ENCODE measurements at places on chromosomes 4 and X.
A peak's percentile ranks its signal among the peaks of the same experiment; 100 is the strongest.

DNA sequence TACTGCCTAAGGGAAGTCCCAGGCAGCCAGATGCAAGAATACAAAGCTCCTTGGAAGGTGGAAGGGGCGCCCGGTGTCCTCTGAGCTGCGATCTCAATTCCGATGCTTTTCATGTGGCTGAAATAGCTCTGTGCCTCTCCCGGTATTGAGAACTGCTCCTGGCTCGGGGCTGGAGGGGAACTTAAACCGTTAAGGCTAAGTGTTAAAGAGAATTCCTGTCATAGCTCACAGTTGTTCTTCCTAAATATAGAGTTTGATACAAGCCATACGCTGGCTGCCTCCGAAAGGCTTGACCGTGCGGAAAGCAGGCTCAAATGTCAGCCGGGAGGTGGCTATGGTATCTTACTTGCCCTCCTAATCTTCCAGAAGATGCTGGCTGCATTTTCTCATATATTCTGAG is at the start of gene SMPX:
Gene SMPX (minus strand): TSS at position 157 of the 400 bp plus-strand sequence. CDS start 3,826 bp downstream, outside the sequence.
- DNase-seq = no peak
- H3K36me3 ChIP-seq = no peaks in the 10 kb centered on the region
- H3K27me3 ChIP-seq = no peaks in the 10 kb centered on the region
- peak within 1 kb of the TSS; percentile 64 for H3K27ac ChIP-seq
- no peaks in the 10 kb centered on the region for H3K4me1 ChIP-seq
- peak within 1 kb of the TSS; percentile 50 for H3K4me3 ChIP-seq

DNA sequence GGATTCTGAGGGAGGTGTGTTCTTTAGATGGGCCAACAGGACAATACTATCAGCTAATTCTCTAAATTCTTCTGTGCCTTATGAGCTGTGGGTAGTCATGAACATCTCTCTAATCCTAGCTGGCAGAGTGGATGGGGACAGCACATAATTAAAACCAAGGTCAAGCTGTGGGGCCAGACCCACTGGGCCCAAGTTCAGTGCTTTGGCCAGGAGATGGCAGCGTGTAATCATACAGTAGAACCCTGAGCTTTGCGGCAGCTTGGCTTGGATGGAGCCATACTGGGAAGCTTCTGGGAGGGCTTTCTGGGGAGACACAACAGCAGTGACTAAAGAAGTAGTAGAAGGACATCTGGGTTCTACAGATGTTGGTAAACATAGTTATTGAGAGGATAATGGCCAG is 140.3 kb upstream of the CXCL13 start:
- no peaks in the 10 kb centered on the region for H3K27me3 ChIP-seq
- no peaks in the 10 kb centered on the region for H3K4me1 ChIP-seq
- no peak for DNase-seq
- H3K27ac ChIP-seq = no peak overlapping the region
- H3K36me3 ChIP-seq = no peaks in the 10 kb centered on the region
- H3K4me3 ChIP-seq = no peak overlapping the region

GRCh38 chr4:25592736-25593135 is 62.9 kb upstream of the SLC34A2 start:
- no peak for DNase-seq
- H3K4me1 ChIP-seq = no peaks in the 10 kb centered on the region
- H3K27me3 ChIP-seq = no peaks in the 10 kb centered on the region
- H3K27ac ChIP-seq = no peak overlapping the region
- H3K36me3 ChIP-seq = no peaks in the 10 kb centered on the region

DNA sequence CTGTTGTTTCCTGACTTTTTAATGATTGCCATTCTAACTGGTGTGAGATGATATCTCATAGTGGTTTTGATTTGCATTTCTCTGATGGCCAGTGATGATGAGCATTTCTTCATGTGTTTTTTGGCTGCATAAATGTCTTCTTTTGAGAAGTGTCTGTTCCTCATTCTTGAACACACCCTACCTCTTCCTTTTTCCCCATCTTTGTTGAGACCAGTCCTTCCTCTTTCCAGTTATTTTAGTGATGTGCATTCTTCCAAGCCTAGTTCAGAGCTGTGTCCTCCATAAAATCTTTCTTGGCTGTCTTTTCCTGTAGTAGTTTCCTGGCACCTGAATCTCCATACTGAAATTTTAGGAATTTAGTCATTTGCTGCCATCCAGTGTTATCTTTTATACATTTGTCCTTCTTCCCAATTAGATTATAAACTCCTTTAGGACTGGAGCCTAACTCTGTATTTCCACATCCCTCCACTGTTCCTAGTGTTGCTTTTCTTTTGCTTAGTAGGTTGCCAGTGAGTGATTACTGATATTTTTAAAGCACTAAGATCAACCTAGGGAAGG is 11.4 kb downstream of the FHIP1A start:
- H3K27ac ChIP-seq = no peak overlapping the region
- no peak for DNase-seq
- H3K4me1 ChIP-seq = no peaks in the 10 kb centered on the region
- no peaks in the 10 kb centered on the region for H3K27me3 ChIP-seq
- H3K4me3 ChIP-seq = no peak overlapping the region
- H3K36me3 ChIP-seq = no peaks in the 10 kb centered on the region

DNA sequence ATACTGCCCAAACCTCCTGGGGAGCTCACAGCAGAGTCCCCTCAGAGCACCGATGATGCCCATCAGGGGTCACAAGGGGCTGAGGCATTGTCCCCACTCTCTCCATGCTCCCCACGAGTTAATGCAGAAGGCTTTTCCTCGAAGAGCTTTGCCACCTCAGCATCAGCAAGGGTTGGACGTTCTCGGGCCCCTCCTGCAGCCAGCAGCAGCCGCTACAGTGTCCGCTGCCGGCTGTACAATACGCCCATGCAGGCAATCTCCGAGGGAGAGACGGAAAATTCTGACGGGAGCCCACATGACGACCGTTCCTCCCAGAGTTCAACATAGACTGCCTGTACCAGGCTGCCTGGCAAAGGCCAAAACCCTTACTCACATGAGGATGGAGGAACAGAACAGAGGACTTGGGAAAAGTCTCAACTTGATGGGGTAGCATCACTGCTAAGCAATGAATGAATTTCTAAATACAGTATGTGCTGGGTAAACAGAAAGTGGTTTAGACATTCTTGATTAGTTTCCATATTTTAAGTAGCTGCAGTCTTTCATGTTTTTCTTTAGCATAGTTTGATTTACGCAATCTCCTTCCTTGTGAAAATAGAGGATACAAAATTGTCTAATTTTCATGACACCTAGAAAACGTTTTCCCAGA is 5.0 kb upstream of the SCML1 start:
- DNase-seq = no peak
- no peak overlapping the region for H3K4me3 ChIP-seq
- H3K27ac ChIP-seq = no peak overlapping the region
- no peaks in the 10 kb centered on the region for H3K36me3 ChIP-seq

GRCh38 chrX:13208281-13208935 is 111.4 kb downstream of the ATXN3L start:
- no peak overlapping the region for H3K27ac ChIP-seq
- H3K27me3 ChIP-seq = no peaks in the 10 kb centered on the region
- no peak for DNase-seq
- H3K4me3 ChIP-seq = no peak overlapping the region

DNA sequence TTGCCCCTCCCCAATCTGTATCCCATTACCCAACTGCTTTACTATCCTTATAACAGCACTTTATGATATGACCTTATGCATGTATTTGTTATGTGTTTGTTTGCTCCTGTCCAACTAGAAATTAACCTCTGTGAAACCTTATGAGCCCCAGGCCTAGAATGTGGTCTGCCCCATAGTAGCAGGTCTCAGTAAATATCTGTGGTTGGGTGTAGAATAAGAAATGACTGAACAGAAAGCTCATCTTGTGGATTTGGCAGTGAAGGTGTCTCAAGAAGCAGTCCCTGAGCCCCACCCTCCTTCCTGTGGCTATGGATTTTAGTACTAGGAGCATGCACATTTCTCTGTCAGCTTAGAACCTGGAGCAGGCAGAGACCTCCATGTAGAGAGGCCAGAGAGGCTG is 229.0 kb upstream of the LCORL start:
- no peaks in the 10 kb centered on the region for H3K4me1 ChIP-seq
- no peaks in the 10 kb centered on the region for H3K36me3 ChIP-seq
- no peak overlapping the region for H3K4me3 ChIP-seq
- DNase-seq = no peak
- no peak overlapping the region for H3K27ac ChIP-seq
- no peaks in the 10 kb centered on the region for H3K27me3 ChIP-seq

Measured in esophagus muscularis mucosa (tissue), 4 donors.